ENCODE measurements at places on chromosomes 3 and 15.

DNA sequence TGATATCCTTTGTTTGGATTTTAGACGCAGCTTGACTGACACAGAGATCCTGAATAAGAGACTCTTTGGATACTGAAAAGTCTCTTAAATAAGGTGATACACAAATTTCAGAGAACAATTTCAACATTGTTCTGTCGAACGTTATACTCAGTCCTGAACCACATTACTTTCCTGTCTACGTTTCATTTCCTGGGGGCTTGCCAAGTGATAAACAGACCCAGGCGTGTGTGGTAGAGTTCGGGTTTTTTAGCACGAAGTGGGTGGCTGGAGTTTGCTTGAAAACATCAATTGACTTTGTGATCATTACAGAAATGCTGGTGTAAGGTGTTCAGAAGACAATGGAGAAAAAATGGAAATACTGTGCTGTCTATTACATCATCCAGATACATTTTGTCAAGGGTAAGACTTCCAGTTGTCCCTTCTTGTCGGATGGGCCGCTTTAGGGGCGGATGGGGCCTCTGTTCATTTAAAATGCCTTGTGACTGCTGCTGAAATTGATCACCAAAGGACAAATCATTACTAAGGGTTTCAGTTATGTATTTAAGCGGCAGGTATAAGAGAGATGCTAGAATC, at the start of gene CD96:
Gene CD96, plus strand, starts transcription at position 287 of the 573 bp plus-strand sequence. Its CDS starts 52 bp downstream, at position 339.
- no peak for DNase-seq

GRCh38 chr3:42778644-42779043, 5.6 kb upstream of the CCDC13 start:
- DNase-seq: peak; percentile 73

- DNase-seq: no peak
Measured at GRCh38 chr3:107344722-107345121, 32.5 kb upstream of the CCDC54 start.

GRCh38 chr3:159502986-159503385, 485.6 kb upstream of the IL12A start:
- no peak for DNase-seq

DNA sequence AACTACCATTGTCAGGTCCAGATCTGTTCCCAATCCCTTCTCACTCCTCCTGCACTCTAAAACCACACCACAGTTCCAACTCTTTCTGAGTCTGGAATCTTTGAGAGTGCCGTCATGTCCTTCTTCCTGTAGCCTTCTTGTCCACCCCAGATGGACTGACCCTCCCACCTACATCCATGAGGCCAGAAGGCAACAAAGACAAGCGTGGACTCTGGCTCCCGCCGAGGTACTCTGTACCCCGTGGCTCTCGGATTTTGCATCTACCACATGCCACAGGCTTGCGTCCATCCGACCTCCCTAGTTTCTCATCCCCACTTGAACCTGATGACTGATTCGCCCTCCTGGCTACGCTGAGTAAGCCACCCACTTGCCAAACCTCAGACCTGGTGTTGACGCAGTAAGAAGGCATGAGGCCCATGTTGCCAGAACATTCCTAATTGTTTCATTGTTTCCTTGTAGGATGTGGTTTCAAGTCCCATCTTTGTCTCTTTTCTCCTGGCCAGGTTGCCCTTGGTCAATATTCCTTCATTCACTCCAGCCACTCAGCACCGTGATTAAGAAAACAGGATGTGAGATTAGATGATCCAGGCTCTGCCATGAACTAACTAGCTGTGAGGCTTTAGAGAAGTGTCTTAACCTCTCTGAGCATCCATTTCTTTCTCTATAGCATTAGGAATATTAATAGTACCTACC, 1.1 kb upstream of the ZBTB38 start:
- peak; percentile 97 for DNase-seq
